ENCODE measurements at places on chromosomes 7 and 10.

GRCh38 chr7:124996778-124997177 lies 67.2 kb upstream of the POT1 start:
- DNase-seq: no peak

GRCh38 chr7:24894429-24895221 lies 85.4 kb downstream of the OSBPL3 start:
- no peak for DNase-seq

- DNase-seq: no peak
Observed at GRCh38 chr7:130943336-130943901, 209.4 kb upstream of the KLF14 start.

DNA sequence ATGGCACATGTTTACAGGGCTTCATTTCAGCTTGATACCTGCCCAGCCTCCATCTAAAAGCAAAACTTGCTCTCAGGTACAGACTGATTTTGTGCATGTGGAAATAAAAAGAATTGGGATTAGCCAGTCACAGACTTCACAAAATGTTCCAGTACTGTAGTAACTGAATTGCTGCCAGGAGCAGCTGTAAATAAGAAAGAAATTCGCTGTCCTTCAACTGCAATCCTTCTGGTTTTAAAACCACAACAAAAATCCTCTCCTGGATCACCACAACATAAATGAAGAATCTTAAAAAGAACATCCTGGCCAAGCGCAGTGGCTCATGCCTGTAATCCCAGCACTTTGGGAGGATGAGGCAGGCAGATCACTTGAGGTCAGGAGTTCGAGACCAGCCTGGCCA lies 3.9 kb upstream of the MIOS start:
- no peak for DNase-seq

DNA sequence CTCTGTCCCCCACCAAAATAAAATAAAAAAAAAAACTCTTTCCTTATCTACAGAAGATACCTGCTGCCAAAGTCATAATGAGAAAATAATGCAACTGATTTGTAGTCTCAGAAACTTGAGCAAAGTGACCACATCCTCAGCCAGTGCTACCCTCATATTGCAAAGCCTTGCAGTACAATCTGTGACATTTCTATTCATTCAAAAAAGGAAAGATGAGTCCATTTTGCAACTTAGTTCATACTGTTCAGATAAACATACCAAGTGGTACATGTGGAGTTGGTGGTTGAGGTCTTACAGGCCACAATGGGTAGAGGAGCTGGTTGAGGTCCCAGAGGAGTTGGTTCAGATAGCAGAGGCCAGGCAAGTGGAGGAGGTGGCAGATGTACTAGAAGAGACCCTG lies 6.5 kb upstream of the EIF5AL1 start:
- no peak for DNase-seq

DNA sequence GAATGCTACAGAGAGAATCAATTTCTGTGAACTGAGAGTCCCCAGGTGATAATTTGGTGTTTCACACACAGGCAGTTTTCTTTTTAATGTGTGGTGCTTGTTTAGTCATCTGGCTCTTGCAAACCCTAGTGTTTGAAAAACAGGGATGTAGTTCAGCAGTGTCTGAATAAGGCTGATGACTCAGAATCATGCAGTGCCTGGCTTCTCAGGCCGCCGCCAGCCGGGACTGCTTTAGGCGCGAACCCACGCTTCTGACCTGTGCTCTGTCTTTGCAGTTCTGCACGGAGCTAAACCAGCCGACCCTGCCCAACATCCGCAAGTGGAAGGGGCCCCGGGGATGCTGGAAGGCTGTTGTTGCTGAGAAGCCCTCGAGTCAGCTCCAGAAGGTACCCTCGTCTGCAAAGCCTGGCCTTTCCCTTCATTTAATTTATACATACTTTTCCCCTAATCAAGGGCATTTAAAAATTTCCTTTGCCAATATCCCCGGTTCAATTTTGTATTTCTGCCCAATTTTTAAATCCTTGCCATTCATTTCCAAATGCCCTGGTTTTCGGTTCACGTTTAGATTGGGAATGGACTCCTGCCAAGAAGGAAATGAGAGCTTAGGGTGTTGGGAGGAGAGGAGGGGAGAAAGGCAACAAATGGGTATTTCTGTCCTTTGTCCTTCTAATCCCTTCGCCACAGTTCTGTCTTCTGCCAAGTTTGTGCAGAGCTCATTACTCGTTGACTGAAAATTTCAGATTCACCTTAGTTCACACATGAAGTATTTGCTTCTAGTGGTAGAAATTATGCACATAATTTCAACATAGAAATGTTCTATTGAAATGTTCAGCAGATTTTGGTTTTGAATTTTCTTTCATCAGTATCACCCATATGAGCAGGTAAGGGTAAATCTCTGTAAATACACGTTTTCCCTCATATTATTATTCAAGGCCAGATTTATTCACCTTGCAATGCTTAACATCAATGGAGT lies 108.5 kb upstream of the ANLN start:
- DNase-seq: peak; percentile 44

GRCh38 chr7:27941522-27941921 lies 201.6 kb downstream of the TAX1BP1 start:
- DNase-seq: no peak

DNA sequence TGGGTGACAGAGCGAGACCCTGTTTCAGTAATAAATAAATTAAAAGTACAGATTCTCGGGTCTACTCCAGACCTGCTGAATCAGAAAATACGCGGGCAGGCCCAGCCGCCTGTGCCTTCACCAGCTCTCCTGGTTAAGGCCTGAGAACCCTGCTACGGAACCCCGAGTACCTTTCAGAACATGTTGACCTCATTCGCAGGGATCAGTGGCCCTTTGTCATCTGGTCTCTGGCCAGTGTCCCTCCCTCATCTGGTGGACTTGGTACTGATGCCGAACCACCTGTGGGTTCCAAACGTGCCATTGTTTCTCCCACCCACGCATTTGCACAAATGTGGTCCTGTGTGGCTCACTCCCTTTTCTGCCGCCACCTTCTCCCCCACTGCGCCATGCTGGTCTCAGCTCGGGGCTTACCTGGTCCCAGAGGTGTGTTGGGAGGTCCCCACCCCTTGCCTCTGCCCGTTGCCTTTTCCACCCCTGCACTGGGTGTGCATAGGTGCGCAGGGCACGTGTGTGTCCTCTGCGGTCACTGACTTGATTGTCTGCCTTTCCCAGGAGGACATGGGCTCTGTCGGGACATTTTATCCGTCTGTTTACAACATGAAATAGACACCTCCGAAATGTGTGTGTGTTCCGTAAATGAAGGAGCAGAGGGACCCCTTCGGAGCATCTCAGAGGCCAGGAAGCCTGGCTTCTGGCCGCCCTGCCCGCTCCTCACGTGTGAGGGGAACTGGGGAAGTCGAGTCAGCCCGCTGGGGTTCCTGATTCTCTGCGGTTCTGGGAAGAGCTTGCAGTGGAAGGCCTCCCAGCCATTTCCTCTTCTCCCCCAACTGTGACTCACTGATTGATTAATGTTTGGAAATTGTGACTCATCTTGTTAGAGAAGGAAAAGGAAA lies 135.2 kb downstream of the CUX1 start:
- DNase-seq: no peak

DNA sequence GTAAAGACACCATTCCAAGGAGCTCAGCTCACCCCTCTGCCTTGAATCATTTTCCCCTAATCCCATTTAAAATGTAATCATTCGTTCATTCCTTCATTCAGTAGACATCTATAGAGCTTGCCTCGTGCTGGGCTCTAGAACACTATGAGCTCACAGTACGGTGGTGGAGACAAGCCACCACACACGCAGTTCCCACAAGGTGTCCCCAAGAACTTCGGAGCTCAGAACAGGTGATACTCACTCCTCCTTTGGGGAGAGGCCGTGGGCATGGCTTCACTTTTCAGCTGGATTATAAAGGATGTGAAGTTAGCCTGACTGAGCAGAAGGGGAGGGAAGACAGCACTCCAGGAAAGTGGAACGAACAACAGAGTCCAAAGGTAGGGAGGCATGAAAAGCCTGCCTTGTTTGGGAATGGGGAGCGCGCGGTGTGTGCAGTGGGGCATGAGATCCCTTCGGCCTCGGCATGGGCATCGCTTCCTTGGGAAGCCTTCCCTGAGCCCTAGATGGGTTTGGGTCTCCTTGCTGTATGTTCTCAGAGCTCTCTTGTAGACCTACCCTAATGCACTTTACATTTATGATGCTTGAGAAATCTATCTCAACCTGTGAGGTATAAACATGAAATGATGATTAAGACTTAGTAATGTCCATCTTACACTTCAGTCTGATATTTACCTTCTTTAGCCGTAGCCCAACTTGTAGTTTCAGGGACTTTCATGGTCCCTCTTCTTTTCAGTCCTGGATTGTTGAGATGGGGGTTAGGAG lies 809 bp upstream of the OGA start:
- DNase-seq: no peak

- DNase-seq: no peak
Observed at GRCh38 chr7:117944886-117945285, 71.6 kb upstream of the CTTNBP2 start.

- DNase-seq: peak; percentile 30
Observed at GRCh38 chr7:128427289-128427891, 17.6 kb upstream of the IMPDH1 start.

DNA sequence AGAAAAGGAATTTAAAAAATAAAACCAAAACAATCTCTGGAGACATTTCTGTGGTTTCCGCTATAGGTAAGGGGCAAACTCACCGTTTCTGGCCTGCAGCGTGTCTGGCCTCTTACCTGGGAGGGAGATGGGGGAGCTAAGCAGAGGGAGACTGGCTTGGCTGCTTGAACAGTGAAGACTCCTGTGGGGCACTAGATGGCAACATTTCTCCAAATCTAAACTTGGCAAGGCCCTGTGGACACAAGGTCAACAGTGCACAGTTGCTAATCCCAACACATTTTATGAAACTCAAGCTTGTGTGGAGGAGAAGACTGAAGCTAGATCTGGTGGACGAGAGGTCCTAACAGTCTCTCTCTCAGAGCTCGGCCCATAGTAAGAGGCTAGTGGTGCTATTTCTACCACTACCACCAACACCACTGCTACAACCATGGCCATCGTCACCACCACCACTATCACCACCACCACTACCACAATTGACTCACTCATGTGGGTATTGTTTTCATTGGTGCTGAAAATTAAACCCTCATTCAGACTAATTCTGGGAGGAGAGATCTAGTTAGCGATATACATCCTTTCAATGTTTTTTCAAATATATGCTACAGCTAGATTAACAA lies 28.4 kb upstream of the CDHR3 start:
- DNase-seq: peak; percentile 11

- DNase-seq: no peak
Observed at GRCh38 chr7:39017369-39017915, 39.7 kb downstream of the POU6F2 start.

GRCh38 chr7:35599061-35599460 lies 95.9 kb downstream of the HERPUD2 start:
- no peak for DNase-seq

DNA sequence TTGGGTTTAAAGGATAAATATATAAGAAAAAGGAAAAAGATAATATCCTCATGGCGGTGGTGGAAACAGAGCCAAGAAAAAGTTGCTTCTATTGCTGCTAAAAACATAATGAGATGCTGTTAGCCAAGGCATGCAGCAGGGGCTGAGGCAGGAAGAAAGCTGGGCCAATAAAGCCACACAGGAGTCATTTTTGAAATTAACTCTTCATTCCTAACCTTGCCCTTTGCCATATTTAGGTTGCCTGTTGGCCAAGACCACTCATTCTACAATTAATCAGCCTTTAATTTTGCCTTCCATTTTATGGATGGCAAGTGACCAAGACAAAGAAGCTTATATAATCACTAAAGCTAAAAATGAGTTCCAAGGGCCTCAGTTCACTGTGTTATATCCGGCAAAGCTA lies 58.2 kb downstream of the ARMH3 start:
- DNase-seq: no peak

GRCh38 chr7:152664636-152665035 lies 11.3 kb downstream of the XRCC2 start:
- DNase-seq: no peak

GRCh38 chr7:46746695-46747687 lies 825.9 kb upstream of the IGFBP3 start:
- DNase-seq: no peak

GRCh38 chr7:40059057-40059456 lies 75.4 kb downstream of the MPLKIP start:
- DNase-seq: no peak

DNA sequence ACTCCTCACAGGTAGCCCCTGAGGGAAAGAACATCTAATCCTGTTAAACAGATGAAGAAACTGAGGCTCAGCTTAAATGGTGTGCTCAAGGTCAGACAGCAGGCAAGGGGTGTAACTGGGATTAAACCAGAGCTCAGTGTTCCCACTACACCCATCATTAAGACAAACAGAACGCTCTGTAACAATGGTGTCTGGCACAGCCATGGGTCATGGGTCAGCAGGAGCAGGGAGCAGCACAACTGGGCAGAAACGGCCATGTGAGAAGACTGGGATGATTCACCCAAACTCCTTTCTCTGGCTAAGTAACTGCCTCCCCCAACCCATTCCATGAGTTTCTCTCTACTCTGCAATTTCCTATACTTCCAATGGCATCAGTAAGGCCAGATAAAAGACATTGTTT lies 85.5 kb upstream of the PDE1C start:
- DNase-seq: no peak

- DNase-seq: no peak
Observed at GRCh38 chr10:75772153-75772887, 340.9 kb downstream of the LRMDA start.

DNA sequence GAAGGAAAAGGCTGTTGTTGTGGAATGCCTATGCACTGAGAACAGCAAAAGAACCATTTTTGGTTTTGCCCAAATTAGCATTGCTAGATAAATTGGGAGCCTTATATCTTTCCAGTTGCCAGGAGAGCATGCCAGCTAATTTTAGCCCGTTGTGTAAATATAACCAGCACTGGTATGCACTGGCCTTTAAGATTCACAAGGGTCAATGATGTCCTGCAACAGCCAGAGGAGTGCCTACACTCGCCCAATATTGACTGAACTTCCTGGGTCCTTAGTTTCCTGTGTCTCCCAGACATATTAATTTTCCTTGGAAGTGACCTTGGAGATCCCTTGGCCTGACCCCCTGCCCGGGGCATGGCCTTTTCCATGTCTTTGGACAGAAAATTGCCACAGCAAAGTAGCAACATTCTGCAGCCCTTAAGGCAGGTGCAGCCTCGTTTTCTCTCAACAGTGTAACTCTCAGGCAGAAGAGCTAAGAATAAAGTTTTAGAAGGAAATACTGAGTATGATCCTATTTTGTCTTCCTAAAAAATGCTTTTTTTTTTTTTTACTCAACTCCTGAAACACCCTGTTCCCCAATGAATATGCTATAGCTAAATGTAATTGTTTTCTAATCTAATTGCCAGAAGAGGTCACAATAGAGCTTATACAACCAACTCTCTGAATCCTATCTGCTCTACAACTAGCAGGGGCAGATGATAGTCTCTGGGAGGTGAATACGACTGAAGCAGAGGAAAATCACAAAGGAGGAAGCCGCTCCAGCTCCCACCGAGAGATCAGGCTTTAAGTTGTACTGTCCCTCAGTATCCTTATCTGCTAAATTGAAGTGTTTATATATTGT lies 131.9 kb upstream of the PCGF5 start:
- no peak for DNase-seq

GRCh38 chr7:32218741-32219288 lies 148.6 kb upstream of the PDE1C start:
- no peak for DNase-seq

DNA sequence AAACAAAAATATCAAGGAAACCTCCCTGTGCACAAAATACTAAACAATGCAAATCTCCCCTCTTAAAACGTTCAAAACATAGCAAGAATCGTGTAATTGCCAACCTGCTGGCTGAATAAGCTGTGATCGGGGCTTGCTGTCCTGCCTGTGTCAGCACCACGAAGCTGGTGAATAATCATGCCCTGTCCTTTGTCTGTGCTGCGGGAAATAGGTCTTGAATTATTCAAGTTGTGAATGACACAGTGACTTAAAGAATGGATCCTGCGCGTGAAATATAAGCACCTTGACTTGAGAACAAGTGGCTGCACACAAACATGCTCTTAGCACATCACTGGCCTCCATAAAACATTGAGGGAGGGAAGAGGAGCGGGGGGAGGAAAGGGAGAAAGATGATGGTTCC lies 130.2 kb downstream of the OAT start:
- no peak for DNase-seq
